ENCODE measurements at places on chromosomes 2 and 18.

GRCh38 chr2:24779116-24779515, 14.1 kb downstream of the PTRHD1 start:
- DNase-seq: no peak

DNA sequence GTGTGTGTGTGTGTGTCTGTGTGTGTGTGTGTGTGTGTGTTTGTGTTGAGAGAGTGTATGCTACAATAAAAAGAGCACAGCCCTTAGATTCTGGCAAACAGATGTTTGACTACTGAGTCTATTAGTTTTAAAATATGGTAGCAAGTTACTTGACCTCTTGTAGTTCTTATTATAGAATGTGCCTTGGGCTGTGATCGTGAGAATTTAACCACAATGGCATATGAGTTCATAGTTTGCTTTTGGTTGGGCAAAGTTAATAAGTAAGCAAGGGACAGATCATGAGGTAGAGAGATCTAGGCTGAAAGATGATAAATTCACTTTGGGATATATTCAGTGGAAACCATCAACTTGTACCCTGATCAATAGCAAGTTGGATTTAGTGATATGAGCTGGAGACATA, 334.3 kb upstream of the VWC2L start:
- DNase-seq: no peak

DNA sequence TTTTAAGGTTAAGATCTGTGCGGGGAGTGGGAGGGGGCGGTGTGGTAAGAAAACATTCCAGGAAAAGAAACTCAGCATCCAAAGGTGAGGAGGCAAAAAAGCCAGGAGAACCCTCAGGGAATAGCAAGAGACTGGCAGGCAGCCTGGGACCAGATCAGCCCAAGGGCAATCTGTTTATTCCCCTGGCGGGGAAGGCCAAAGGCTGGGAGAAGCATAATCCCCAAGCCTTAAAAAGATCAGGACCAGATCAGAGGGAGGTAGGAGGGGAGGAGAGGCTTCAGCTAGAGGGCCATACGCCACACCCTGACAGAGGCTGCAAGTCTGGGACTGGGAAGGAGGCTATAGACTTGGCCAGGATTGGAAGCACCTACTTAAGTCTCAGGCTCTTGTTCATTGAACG, 163.0 kb upstream of the PXDN start:
- no peak for DNase-seq

- no peak for DNase-seq
Observed at GRCh38 chr2:241035142-241035817, 36.9 kb downstream of the SNED1 start.

DNA sequence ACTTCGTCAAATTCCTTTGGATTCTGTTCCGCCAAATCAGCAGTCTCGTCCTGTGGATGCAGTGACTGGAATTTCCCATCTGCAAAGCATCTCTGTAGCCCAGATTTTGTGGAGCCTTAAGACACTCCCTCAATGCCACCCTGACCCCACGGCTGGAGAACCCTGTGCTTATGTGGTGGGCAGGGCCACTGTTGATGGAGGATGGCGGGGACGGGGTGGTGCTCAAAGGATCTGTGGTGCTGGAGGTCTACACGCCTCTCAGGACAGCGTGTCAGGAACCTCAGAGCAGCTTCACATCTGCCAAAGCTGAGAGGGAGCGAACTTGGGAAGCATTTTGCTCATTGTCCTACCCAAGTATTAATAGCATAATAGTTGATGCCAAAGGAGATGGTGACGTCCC, 200.1 kb downstream of the MGAT5 start:
- no peak for DNase-seq

DNA sequence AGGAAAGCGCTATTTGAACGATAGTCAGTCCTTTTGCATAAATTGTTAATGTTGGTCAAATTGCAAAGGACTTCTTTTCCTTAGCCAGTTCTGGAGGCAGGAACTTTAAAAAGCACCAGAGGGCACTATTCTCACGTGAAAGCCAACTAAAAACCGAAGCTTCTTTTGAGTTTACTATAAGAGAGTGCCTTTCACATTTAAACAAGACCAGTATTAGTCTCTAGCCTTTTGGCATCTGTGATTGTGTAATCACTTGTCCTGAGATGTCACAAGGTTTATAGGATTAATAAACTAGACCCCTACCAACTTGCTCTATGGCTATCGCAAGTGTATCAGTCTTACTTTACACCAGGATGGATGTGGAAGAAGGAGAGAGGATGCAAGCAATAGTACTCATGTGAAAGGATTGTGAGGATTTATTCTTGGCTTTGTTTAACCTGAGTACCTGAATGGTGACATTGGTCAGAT, 14.4 kb upstream of the STAT4 start:
- peak; percentile 44 for DNase-seq

- DNase-seq: no peak
Observed at GRCh38 chr2:38098421-38099098, 22.6 kb upstream of the CYP1B1 start.

GRCh38 chr18:24631243-24632025, 171.0 kb downstream of the HRH4 start:
- no peak for DNase-seq

- DNase-seq: no peak
Observed at GRCh38 chr18:12518326-12518725, 110.6 kb downstream of the PRELID3A start.

GRCh38 chr18:63508596-63508995, 31.8 kb downstream of the SERPINB5 start:
- no peak for DNase-seq

- DNase-seq: no peak
Observed at GRCh38 chr2:15986068-15986560, 45.8 kb downstream of the MYCN start.

DNA sequence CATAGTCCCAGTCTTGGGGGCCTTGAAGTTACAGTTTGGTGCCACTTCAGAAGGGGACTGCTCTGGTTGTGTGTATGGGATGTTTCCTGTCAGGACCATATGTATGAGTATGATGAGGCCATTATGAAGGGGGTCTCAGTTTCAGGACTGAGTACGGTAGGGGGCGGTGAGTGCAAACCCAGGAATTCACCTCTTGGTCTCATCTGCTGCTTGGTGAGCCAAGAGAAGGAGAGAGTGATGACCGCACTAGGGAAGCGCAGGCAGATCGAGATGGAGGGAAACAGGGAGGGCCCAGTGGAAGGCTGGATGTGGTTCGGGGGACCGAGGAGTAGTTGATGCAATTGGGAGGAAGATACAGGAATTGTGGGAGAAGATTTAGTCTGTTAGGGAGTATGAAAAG, 28.5 kb downstream of the DCDC2C start:
- DNase-seq: no peak

DNA sequence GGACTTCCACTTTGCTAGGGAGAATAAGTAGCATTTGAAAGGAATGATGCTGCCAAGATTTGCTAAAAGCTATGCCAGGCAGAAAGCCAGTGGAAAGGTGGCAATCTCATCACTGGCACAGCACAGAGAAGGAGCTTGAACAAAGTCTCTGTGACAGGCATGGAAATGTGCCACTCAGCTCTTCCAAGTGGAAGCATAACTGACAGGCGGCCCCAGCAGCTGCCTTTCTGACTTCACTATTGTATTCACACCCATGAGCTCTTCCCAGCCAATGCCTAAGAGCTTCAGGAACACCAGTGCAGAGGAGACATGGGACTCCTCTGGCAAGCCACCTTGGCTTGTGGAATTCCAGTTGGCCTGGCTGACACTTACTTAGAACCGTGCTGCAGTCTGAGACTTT, 134.6 kb upstream of the REG3G start:
- no peak for DNase-seq

DNA sequence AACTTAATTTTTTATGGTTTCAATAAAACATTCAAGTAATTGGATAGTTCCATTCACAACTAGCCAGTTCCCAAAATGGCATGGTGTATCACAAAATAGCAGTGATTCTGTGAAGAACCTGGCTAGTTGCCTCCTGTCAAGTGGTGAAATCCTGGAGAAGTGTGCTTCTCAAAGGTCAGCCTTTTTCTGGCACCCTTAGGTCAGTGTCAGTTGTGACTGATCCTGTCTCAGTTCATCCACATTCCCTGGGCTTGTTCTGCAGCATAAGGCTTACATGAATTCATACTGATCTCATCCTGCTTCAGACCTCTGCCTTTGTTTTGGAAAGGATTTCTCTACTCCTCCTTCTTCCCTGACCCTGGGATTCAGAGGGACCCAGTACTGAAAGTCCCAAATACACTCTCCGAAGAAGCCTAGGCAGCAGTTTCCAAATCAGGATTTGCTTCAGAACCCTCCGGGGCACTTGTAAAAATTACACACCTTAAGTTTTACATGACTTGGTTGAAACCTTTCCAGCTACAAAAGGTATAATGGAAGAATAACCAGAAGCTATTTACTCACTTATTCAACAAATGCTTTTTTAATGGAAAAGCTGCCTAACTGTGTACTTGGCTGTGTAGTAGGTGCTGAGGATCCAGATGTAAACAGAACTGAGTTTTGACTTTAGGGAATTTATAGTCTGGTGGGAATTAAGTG, 11.0 kb downstream of the MAP3K20 start:
- no peak for DNase-seq

DNA sequence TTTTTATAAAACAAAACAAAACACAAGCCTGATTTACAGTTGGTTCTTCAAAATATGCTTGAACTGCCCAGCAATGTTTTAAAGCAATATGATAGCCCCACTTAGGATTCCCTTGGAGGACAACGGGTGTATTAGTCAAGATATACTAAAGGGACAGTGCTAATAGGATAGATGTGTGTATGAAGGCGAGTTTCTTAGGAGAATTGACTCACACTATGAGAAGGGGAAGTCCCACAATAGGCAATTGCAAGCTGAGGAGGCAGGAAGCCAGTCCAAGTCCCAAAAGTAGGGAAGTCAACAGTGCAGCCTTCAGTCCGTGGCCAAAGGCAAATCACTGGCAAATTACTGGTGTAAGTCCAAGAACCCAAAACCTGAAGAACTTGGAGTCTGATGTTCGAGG, 167.9 kb downstream of the CBLN2 start:
- DNase-seq: no peak

DNA sequence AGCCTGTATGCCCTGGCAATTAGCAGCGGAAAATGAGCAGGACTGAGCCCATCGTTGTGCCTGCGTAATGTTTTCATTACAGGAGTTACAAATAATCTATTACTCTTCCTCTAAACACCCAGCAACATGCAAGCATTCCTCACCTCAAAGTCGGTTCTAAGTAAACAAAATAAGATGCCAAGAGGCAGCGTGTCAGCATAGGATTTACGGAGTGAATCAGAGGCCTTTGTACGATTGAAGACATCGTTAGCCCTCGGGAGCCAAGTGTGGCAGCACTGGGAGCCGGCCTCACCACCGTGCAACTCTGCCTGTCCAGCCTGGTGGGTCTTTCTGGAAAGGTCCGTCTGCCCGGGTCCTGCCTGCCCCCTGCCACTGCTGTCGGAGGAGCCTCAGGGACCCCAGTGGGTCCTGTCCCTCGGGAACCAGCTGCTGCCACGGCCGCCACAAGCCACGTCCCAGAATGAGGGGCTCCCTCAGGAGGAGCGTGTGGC, 80.1 kb upstream of the CTDP1 start:
- no peak for DNase-seq

- no peak for DNase-seq
Observed at GRCh38 chr2:236001166-236001828, 166.9 kb downstream of the GBX2 start.

DNA sequence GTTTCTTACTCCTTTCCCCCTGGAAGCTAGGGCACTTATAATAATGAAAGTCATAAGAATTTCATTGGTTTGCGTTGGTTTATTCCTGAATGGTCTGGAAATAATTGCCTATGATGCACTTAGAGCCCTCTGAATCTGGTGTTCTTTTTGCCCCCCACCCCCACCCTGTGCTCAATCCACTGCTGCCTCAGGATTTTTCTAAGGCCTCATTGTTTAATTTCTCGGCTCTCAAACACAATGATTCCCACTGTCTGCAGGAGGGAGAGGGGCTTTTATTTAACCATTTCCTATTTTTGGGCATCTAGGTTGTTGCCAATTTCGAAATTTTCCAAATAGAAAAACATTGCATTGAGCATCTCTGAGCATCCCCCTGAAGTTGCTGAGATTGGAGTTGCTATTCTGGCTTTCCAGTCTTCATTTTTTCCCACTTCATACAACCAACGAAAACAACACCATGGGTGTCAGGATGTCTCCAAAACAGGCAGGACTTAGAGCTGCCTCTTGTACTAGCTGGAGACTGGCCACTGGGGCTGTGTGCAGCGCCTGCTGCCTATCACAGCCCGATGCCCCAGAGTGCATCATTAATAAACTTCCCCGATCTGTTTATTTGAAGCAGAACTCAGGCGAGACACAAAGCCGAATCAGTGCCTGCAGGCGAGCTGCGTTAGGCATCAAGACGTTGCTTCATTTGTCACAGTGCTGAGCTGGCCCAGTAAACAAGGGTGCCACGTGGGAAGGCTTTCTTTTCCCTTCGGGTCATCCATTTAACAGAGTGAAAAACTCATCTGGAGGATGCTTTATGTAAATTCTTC, 1.8 kb upstream of the PCARE start:
- no peak for DNase-seq

GRCh38 chr2:187134306-187134705, 285.3 kb upstream of the ZSWIM2 start:
- DNase-seq: no peak

DNA sequence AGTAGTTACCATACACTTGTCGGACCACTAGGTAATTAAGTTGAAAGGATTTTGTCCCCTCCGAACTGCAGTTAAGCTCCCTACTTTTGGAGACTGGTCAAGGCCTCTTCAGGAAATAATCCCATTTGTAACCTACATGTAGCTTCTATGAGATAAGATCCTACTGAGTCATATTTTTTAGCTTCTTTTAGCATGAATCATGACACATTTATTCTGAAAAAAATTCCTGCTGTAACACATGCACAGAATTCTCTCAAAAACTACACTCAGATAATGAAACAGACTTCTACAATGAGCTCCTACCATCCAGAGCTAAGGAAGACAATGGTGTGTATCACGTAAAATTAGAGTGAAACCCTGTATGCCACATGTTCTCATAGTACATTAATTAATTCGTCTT, 100.7 kb upstream of the CCDC195 start:
- DNase-seq: peak; percentile 78

DNA sequence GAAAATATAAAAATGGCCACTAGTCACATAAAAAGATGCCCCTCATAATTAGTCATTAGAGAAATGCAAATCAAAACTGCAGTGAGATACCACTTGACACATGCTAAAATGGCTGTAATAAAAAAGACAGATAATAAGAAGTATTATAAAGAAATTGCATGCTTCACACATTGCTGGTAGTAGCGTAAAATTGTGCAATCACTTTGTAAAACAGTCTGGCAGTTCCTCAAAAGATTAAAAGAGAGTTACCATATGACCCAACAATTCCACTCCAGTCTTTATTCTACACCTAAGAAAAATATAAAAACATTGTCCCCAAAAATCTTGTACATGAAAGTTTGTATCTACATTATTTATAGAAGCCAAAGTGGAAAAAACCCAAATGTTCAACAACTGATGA, 170.6 kb upstream of the FIGN start:
- no peak for DNase-seq

DNA sequence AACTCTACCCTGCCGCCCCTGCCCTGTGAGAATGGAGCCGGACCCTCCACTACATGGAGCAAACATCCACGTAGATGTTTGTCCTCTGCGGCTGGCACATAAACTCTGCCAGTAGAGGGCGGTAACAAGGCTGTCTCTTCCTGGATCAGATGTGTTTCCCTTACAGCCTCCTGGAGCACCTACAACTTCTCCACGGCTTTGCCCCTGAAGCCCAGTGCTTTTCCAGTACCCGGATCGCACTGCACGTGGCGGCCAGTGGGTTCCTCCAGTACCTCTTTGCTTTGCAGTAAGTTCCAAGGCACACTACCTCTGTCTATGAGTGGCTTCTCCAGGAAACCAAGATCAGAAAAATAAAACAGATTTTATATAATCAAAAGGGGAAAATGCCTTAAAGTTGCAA, 651.3 kb downstream of the DCDC2C start:
- no peak for DNase-seq
